SJSA1 (cell line): ENCODE measurements at places on chromosomes 3 and 15. TPM values are rescaled to one million over a fixed set of nuclear protein-coding genes. Genes with fewer than 3 reads are reported as not detected.
A peak's percentile ranks its signal among the peaks of the same experiment; 100 is the strongest.

The CHRFAM7A gene
- total RNA-seq: not detected in 2 replicates

The COL7A1 gene
- total RNA-seq: 86.6 and 136 TPM in 2 replicates

DNA sequence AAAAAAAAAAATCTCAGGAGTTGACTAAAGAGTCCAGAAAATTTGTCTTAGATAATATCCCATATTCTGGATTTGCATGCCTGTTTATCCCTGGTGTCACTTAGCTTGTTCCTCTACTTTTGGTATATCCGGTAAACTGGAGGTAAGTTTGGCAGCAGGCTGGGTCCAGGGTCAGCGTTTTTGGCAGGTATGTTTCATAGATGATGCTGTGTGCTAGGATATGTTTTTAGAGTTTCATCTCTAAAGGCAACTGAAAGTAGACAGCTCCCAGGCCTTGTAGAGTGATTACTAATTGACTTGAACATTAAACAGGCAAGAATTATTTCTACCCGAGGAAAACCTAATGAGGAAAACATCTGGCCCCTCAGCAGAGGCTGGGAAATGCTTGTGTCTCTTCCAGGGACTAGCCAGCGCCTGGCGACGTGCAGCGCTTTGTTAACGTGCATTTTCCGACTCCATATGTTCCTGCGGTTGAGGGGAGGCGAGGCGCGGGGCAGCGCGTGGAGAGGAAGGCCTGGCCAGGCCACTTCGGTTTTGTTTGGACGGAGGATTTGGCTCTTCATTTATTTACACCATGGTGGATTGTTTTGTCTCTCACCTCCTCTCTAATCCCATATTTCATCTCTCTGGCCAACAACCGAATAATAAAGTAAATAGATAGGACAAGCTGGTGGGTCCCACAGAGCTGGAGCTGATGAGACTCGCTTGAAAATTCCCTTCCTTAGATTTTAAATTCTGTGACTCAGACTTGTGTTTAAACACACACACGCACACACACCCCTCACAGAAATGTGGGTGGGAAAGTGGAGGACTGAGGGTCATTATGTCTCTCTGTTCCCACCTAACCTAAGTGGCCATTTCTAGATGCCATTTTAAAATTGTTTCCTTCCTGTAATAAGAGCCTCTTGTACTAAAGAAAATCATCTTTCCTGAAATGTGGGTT lies 65.3 kb downstream of the ASB7 start:
- H3K36me3 ChIP-seq: no peaks in the 10 kb centered on the region
- peak; percentile 70 for DNase-seq
- H3K27me3 ChIP-seq: no peaks in the 10 kb centered on the region

The LCTL gene
- total RNA-seq: 0.25 and 1.3 TPM in 2 replicates

The HDGFL3 gene
- total RNA-seq: 93.9 and 195 TPM in 2 replicates

DNA sequence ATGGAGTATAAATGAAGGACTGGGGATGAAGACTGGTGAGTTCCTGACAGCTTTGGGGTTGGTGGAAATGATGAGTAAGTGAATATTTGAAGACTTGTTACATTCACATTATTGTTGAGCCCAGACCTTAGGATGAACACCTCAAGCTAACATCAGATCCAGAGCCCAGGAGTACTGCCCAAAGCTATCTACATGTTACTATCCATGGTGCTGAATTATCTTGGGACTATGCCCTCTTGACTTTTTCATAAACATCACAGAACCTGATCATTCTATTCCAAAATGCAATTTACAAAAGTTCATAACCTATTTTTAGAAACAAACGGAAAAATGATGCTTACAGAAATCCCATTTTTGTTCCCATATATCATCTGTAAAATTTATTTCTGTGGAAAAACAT lies 613.3 kb downstream of the TUSC7 start:
- no peak overlapping the region for H3K4me3 ChIP-seq
- no peaks in the 10 kb centered on the region for H3K27me3 ChIP-seq
- H3K27ac ChIP-seq: no peak overlapping the region
- H3K36me3 ChIP-seq: no peaks in the 10 kb centered on the region

The CTXN2 gene
- total RNA-seq: not detected in 2 replicates

GRCh38 chr3:21585216-21585740 lies 165.7 kb downstream of the ZNF385D start:
- no peaks in the 10 kb centered on the region for H3K36me3 ChIP-seq
- H3K4me1 ChIP-seq: no peaks in the 10 kb centered on the region
- H3K27ac ChIP-seq: no peak overlapping the region
- no peak for DNase-seq

DNA sequence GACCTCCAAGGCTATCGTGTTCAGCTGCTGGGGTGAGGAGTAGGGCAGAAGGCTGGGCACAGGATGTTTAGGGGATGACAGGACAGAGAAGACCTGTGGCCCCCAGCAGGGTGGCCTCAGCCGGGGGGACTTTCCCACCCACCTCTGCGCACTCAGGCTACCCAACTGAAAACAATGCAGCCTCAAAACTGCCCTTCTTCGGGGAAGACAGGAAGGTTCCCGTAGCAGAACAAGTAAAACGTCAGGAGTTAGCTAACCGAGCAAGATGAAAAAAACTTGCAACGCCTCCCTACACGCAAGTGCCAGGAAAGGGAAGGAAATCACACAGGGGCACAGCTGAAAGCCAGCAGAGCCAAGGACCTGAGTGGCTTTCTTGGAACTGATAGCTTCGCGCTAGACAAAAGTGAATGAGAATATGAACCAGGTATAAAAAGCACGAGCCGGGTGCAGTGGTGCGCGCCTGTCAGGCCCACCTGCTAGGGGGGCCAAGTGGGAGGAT lies 38.4 kb upstream of the FURIN start:
- no peak overlapping the region for H3K4me3 ChIP-seq
- no peaks in the 10 kb centered on the region for H3K36me3 ChIP-seq
- DNase-seq: peak; percentile 93
- H3K27me3 ChIP-seq: no peaks in the 10 kb centered on the region
- peaks cover 34% of the 10 kb centered on the region for H3K4me1 ChIP-seq
- H3K27ac ChIP-seq: peak overlapping the region; percentile 76

DNA sequence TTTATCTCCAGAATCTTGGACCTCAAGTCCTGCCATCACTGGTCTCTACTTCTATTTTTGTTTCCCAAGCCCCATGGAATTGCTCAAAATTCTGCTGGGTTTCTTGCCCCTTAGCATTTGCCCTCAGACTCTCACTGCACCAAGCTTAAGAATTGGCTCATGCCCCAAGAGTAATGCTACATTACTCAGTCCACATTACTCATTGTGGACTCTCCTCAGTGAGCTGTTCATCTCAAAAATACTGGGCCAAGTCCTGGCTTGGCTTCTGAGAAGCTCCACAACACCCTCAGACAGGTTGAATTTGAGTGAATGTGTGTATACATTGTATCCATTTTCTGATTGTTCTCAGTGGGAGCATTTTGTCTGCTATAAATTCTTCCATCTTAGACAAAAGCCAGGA lies 364.4 kb upstream of the ARHGEF26 start:
- no peak for DNase-seq
- no peaks in the 10 kb centered on the region for H3K27me3 ChIP-seq
- H3K36me3 ChIP-seq: no peaks in the 10 kb centered on the region
- H3K4me1 ChIP-seq: no peaks in the 10 kb centered on the region
